ENCODE measurements at places on chromosomes 5 and 9.

GRCh38 chr5:88833371-88834130 lies 49.4 kb downstream of the MEF2C start:
- DNase-seq, result peak; percentile 19

- peak; percentile 65 for DNase-seq
These were observed 87.8 kb upstream of the TNFAIP8 start for GRCh38 chr5:119267958-119268386.

DNA sequence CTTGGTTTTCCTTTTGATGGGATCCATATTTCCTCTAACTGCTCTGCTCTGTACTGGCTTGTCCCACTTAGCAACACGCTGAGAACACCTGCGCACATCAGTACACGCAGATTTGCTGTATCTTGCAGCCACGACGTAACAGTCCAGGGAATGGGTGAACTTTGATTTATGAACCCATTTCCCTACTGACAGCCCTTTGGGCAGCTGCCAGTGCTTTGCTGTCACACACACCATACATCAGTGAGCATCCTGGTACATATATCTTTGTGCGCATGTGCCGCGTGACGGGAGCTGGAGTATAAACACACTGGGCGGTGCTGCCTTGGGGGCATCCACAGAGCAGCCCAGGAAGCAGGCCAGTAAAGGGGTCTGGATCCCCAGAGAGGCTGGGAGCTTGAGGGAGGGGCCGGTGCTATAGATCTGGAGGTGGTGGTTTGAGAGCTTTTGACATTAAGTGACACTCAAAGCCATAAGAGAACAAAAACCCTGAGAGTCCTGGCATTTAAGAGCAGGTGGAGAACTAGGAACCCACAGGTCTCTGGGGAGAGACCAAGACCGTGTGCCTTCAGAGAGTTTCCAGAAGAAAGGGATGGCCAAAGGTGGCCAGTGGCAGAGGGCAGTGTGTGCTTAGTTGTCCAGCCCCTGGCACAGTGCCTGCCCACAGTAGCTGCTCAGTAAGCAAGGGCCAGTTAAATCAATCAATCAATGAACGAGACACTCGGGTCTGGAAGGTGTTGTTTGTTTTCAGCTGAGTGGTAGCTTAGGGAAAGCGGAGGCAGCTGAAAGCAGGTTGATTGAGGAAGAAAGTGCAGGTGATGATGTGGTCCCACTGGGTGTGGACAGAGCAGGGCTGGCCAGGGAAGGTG lies 53.7 kb downstream of the LMX1B start:
- no peak for DNase-seq

DNA sequence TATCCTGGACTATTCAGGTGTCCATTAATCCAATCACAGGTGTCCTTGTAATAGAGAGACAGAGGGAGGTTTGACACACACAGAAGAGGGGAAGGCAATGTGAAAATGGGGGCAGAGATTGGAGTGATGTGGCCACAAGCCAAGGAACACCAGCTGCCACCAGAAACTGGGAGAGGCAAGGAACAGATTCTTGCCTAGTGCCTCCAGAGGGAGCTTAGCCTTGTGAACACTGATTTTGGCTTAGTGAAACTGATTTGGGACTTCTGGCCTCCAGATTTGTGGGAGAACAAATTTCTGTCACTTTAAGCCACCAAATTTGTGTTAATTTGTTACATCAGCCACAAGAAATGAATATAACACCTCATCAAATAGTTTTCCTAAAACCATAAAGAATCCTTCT lies 416.2 kb downstream of the ENC1 start:
- DNase-seq, result no peak

- DNase-seq, result no peak
These were observed 41.3 kb upstream of the CEP72 start for GRCh38 chr5:570886-571285.

DNA sequence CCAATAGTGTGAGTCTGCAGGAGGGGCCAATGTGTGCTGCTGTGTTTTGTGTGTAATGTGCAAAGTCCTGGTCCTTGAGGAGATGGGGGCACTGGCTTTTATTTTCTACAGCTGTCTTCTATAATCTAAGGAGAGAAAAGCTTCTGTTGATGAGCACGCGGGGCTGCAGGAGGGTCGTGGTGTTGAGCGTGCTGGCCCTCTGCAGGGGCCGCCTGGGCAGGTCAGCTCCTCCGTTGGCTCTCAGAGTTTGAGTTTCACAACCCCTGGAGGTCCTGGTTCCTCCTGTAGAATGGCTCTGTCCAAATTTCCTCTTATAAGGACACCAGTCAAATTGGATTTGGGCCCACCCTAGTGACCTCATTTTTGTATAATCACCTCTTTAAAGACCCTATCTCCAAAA lies 12.6 kb downstream of the OR2V1 start:
- no peak for DNase-seq

Data from NCI-H2081 treated with DMSO at 0.1 percent for 48 hours (cell line).